Panc1 (cell line): ENCODE measurements at places on chromosomes 12 and 14. TPM values are rescaled to one million over a fixed set of nuclear protein-coding genes. Genes with fewer than 3 reads are reported as not detected.
A peak's percentile ranks its signal among the peaks of the same experiment; 100 is the strongest.

The P2RX2 gene
- 1.2 TPM for total RNA-seq

The RPGRIP1 gene
- 0.28 TPM for total RNA-seq

The TGFB3 gene
- total RNA-seq = 9.6 TPM

The TCL1A gene
- not detected for total RNA-seq

The SDR9C7 gene
- total RNA-seq = not detected

The VEZT gene
- total RNA-seq = 70.6 TPM

The LMNTD1 gene
- total RNA-seq = 0.13 TPM

DNA sequence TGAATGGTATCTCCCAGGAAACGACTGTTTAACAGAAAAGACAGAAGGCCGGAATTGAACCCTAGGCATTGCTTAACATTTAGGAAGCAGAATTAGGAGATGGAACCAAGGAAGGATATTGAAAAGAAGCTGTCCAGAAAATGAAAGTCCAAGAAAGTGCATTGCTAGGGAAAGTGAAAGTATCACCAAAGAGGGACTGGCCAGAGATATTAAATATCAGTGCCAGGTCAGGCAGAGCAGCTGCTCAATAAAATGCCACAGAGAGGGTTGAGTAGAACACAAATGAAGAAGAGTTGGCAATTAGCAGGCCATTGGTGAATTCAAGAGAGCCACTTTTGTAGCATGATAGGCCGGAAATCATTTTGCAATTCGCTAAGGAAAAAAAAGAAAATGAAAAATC is 101.6 kb downstream of the CFAP54 start:
- no peak for DNase-seq

- DNase-seq = no peak
Observed at GRCh38 chr14:22073801-22074200, 400.2 kb upstream of the OR4E1 start.

DNA sequence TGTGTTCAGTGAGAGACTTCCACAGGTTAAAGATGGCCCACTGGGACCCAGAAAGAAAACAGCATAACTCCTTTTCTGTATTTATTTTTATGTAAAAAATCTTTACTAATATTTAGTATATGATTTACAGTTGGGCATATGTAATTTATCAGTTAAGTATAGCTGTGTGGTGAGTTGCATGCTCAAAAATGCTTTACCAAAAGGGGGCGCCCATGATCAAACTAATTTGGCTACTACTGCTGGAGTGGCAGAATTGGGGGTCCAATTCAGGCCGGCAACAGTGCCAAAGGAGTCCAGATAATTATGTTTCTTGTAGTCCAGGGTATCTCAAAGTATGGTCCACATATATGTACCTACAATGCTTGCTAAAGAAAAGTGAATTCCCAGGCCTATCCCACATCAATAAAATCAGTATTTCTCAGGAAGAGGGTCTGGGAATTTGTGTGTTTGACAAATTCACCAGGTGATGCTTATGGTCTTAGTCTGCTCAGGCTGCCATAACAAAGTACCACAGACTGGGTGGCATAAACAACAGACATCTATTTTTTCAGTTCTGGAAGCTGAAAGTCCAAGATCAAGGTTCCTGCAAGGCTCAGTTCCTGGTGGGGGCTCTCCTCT is 152.0 kb downstream of the KTN1 start:
- DNase-seq = no peak

DNA sequence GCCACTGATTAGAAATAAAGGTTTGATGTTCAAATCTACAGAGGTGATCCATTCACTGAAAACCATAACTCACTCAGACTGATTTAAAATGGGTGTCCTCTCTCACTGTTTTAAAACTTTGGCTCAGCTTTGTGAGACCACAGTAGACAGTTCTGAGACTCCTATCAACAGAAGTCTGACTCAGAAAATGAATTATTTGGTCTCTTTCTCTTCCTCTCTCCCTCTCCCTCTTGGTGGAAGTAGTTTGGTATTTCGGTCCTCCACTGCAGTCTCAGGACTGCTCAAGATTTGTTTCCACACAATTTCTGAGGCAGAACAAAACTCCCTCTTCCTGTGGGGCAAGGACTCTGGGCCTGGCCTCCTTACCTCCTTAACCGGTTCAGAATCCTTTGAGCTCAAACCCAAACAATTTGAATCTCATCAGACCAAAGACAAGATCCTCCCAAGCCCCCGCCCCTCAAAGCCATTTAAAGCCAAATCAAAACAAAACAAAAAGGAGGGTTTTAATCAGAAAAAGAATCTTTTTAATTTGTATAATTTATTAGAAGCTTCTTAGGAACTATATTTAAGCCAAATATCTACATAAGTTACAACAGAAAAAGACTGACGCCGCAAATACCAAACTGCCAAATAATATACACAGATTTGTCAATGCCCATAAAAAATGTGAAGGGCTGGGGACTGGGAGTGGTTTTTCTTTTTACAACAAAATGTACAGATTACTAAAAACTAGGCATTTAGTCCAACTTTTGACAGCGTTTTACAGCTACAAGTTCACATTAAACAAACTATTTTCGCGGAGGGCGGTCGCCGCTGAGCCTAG is 3.9 kb downstream of the NKX2-1 start:
- no peak for DNase-seq

GRCh38 chr12:102950950-102951619 is 6.4 kb upstream of the ASCL1 start:
- DNase-seq = no peak

DNA sequence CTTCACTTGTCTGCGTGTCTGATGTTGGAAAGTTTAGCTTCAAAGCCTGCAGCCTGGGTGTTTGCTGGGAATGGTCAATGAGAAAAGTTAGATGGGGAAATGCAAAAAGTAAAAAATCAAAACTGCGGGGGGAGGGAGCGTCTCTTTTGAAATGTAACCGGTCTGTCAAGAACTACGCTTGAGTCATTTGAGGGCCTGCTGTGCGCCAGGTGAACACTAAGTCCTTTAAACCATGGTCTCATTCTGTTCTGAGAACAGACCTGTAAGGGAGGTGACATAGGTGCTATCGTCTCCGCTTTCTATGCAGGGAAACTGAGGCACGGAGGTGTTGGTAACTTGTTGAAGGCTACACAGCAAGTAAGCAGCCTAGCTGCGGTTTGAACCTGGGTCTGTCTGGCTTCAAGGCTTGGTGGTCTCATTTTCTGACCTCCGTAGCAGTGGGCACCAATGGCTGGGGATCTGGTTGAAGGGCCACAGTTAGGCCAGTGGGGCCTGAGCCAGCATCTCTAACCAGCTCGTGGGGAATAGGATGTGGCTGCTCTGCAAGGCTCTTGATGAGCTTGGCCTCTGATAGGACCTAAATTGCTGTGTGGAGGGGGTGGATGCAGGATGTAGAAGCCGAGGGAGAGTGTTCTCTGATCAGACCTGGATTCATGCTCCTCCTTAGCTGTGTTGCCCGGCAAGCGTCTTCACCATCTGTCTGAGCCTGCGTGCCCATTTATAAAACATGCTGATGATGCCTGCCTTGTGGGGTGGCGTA is 41.5 kb downstream of the KCTD10 start:
- DNase-seq = no peak

- no peak for DNase-seq
Observed at GRCh38 chr12:123364532-123365024, at the start of gene SBNO1. Gene SBNO1 (minus strand): TSS chr12:123364847. CDS start chr12:123350441, 14,406 bp downstream.

- no peak for DNase-seq
Observed at GRCh38 chr12:94208622-94208966, 60.2 kb downstream of the PLXNC1 start.

DNA sequence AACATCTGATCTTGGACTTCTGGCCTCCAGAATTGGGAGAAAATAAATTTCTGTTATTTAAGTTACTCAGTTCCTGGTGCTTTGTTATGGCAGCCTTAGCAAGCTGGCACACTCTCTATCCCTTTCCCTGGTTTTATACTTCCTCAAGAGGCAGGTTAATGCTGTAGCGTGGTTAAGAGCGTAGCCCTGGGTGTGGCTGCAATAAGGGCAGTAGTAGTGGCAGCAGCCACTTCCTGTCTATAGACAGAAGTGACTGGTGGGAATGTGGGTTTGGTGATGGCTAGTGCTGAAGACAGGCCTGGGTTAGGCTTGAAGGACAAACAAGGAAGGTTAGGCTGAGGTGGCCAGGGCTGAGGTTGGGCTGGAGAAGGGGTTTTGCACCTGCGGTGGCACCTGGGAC is 3.6 kb upstream of the LGALS3 start:
- no peak for DNase-seq

- peak; percentile 18 for DNase-seq
Observed at GRCh38 chr14:71103662-71104484, 196.6 kb downstream of the PCNX1 start.

- no peak for DNase-seq
Observed at GRCh38 chr14:93788543-93789227, 400 bp upstream of the PRIMA1 start.

DNA sequence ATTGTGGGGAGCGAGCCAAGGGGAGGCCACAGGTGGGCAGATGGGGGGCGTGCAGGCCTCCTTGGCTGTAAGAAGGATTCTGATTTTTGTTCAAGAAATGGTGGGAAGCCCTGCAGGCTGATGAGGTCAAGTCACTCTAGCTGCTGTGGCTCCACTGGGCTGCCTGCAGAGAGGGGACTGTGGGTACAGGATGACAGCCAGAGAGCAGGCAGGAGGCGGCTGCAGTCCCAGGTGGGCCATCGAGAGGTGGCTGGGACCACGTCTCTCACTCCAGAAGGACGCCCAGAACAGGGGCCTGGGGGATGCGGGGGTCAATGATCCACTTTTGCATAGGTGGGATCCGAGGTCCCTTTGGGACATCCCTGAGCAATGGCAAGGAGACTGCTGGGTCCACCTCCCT is 9.1 kb downstream of the NCOR2 start:
- DNase-seq = no peak

GRCh38 chr14:52650774-52651173 is 44.6 kb downstream of the ERO1A start:
- no peak for DNase-seq

- no peak for DNase-seq
Observed at GRCh38 chr12:108194585-108194984, 65.5 kb downstream of the WSCD2 start.

GRCh38 chr12:99605-100004 is 33.0 kb downstream of the IQSEC3 start:
- DNase-seq = no peak

- no peak for DNase-seq
Observed at GRCh38 chr12:64736771-64737170, 22.4 kb downstream of the GNS start.
